T-cell (primary cell): ENCODE measurements at places on chromosomes 6 and 20. TPM values are rescaled to one million over a fixed set of nuclear protein-coding genes. Genes with fewer than 3 reads are reported as not detected.

TMEM181 gene
- total RNA-seq, result 15.9 TPM

GNRH2 gene
- total RNA-seq, result 1.8 TPM

REM1 gene
- not detected for total RNA-seq

BEND6 gene
- total RNA-seq, result not detected

HCK gene
- total RNA-seq, result 1.5 TPM

MTFR2 gene
- total RNA-seq, result 1.2 TPM

SYNGAP1 gene
- total RNA-seq, result 64.5 TPM

- peak; percentile 66 for DNase-seq
These were observed 243.5 kb downstream of the GMPR start for GRCh38 chr6:16481697-16482399.

GRCh38 chr20:37344506-37345338 lies 1.2 kb upstream of the SRC start:
- no peak for DNase-seq
